ENCODE measurements at places on chromosomes 3 and 15.

- peaks cover 17% of the 10 kb centered on the region for H3K4me1 ChIP-seq
- H3K36me3 ChIP-seq: peaks cover 12% of the 10 kb centered on the region
- DNase-seq: no peak
- H3K27me3 ChIP-seq: no peaks in the 10 kb centered on the region
- no peak overlapping the region for H3K27ac ChIP-seq
Observed at GRCh38 chr3:43699864-43700263, 9.1 kb downstream of the ABHD5 start.

DNA sequence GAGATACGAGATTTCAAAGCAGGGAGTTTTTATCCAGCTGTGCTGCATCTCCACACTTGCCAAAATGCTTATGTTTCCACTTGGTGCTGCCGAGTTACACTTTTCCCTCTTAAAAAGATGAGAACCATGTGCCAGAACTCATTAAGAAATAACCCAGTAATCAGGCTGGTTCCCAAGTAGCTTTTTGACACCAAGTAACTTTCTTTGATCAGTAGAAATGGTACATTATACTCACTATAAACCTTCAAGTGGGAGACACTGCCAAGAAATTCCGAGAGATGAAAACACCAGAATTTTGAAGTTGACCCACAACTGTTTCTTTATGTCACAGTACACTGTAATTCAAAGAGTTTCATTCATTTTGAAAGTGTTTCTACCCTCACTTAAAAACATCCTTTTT is 164.6 kb upstream of the CCDC54 start:
- DNase-seq: no peak
- peaks cover 36% of the 10 kb centered on the region for H3K4me1 ChIP-seq
- H3K36me3 ChIP-seq: no peaks in the 10 kb centered on the region
- no peaks in the 10 kb centered on the region for H3K27me3 ChIP-seq
- no peak overlapping the region for H3K27ac ChIP-seq
- H3K4me3 ChIP-seq: no peak overlapping the region

DNA sequence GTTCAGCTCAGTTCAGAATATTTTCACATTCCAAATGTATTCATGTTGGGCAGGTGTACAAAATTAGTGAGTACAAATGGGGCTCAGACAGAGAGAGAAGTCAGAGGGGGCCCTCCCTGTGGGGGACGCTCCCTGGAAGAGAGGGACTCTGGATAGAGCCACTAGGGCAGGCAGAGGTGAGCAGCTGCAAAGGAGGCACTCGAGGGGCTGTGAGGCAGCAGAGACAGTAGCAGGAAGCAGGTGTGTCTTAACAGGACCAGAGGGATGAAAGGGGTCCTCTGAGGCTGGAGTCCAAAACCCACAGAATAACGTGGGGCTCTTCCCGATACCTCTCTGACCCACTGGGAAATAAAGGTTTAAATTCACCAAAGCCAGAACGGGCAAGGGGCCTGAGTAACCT is 127.1 kb downstream of the MEGF11 start:
- H3K36me3 ChIP-seq: no peaks in the 10 kb centered on the region
- H3K4me3 ChIP-seq: no peak overlapping the region
- H3K27me3 ChIP-seq: no peaks in the 10 kb centered on the region
- no peaks in the 10 kb centered on the region for H3K4me1 ChIP-seq
- H3K27ac ChIP-seq: no peak overlapping the region

DNA sequence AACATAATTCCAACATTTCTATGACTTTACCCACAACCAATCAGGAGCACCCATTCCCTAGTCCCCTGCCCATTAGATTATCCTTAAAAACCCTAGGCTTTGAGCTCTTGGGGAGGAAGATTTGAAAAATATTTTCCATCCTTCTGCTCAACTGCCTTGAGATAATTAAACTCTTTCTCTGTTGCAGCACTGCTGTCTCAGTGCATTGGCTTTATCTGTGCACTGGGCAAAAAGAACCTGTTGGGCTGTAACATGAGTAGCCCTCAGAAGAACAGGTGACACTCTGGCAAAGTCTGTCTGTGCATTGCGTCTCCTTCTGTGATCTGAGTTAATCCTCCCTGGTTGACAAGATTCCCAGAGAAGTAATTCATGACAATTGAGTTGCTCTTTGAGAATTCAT is 83.9 kb downstream of the ZMAT3 start:
- no peak overlapping the region for H3K27ac ChIP-seq
- H3K36me3 ChIP-seq: no peaks in the 10 kb centered on the region
- no peaks in the 10 kb centered on the region for H3K27me3 ChIP-seq

DNA sequence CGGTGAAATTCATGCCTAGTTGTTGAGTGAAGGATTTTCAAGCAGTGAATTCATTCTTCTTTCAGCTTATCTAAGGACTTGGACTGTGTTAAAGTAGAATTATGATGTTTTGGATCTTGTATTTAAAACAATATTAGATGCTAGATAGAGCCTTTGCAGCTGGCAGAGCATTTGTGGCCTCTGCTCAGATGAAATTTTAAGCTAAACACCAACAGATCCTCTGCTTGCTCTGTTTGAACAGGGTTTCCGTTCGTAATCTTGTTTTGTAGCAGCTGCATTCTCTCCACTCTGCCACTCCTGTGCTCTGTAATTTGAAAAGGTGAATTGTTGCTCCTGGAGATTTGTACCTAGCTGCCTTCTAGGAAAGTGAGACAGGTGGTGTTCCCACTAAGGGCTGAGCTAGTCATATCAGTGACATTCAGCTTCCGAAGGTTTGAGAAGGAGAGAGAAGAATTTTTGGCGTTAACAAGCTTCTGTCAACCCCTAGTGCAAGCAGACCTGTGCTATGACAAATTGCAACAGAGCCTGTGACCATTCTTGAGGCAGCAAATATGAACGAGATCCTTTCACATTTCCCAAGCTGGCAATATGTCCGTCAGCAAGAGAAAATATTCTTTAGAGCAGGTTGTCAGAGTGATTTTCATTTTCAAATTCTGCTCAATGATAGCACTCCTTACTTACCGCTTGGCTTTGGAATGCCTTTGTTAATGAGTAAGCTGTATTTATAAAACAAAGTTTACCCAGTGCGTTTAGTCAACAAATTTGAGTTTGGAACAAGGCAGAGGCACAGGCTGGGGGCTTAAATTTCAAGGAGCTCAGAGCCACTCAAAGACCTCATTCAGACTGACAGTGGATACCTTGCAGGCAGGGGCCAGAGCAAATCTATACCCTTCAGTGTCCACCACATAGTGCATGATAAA is 5.3 kb downstream of the CHST2 start:
- DNase-seq: no peak
- H3K27ac ChIP-seq: no peak overlapping the region
- H3K4me3 ChIP-seq: no peak overlapping the region

DNA sequence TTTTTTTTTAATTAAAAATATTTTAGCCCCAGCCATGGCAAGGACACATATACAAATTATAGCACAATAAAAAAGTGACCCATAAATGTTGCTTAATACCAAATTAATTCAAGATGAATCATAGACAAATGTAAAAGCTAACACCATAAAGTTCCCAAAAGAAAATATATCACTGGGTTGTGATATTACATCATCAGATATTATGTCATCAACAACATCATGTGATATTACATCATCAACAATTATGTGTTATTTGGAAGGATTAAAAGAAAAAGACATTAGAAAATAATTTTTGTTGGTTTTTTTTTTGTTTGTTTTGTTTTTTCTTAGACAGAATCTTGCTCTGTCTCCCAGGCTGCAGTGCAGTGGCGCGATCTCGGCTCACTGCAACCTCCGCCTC is 34.5 kb upstream of the ABHD10 start:
- no peak overlapping the region for H3K4me3 ChIP-seq
- no peak for DNase-seq
- no peak overlapping the region for H3K27ac ChIP-seq
- no peaks in the 10 kb centered on the region for H3K4me1 ChIP-seq
- no peaks in the 10 kb centered on the region for H3K36me3 ChIP-seq

DNA sequence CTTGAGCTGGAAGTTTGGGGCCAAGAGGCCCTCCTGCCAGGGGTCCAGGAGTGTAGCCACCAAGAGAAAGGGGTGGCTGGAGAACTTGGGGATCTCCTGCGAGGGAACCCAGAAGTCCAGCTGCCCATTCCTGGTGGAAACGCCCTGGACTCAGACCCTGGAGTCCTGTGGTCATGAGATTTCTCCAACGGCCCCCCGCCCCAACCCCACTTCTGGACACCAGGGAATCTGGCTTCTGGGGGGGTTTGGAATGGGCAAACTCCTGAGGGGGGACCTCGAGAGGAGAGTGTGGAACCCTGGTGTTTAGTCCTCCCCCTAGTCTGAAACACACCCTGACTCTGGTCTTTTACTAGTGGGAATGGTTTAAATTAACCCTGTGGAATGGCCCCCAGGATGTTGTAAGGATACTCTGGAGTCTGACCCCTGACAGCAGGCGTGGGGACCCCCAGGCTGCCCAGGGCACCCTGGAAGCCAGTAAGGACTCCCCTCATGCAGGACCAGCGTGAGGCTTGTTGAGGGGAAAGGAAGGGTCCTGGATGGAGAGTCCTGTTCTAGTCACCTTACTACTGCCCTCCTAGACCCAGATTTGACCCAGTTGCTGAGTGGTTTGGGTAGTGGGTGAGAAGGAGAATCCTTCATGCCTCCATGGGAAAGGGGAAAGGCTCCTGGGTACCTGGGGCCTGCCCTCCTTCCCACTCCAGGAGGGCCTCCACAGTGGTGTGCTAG is 540 bp downstream of the KLHDC8B start:
- peaks cover 8% of the 10 kb centered on the region for H3K36me3 ChIP-seq
- no peaks in the 10 kb centered on the region for H3K27me3 ChIP-seq
- H3K27ac ChIP-seq: peak overlapping the region; percentile 90
- H3K4me1 ChIP-seq: peaks cover 42% of the 10 kb centered on the region

DNA sequence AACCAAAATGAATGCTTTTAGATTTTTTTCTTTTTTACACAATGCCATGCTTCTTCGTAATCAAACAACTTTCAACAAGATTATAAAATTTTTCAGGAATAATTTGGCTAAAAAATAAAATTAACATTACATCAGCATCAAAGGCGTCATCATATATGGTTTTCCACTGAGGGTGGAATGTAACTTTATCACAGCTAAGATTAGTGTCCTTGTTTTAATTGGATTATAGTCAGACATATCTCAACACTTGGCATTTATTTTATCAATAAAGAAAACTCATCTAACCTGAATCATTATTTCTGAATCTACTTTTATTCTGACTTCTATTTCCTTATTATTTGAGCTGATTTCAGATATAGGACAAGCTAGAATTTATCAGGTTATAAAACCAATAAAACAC is 1.6 kb downstream of the NRG4 start:
- H3K4me1 ChIP-seq: peaks cover 4% of the 10 kb centered on the region
- H3K27me3 ChIP-seq: no peaks in the 10 kb centered on the region
- no peaks in the 10 kb centered on the region for H3K36me3 ChIP-seq
- DNase-seq: no peak
- H3K27ac ChIP-seq: no peak overlapping the region

- no peak overlapping the region for H3K4me3 ChIP-seq
- H3K4me1 ChIP-seq: no peaks in the 10 kb centered on the region
- no peaks in the 10 kb centered on the region for H3K27me3 ChIP-seq
- H3K36me3 ChIP-seq: no peaks in the 10 kb centered on the region
Observed at GRCh38 chr15:39074341-39074985, 506.4 kb upstream of the THBS1 start.

DNA sequence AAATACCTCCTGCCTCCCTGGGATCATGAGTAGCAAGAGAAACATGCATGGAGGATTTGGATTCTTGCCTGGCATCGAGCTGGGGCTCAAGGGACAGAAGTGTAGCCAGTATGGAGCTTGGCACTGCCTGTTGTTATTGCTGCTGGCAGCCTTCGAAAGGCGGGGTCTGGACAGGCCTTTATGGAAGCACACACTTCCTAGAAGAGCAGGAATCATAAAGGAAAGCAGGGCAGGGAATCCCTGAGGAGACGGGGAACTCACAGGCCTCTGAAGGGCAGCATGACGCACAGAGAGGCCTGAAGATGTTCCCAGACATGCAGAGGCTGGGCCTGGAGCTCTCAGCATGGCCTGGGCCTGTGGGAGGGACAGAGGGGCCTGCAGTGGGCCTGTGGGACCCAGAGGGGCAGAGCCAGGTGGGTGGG is 18.6 kb upstream of the SLC41A3 start:
- peak overlapping the region; percentile 12 for H3K27ac ChIP-seq
- DNase-seq: peak; percentile 95

- no peak overlapping the region for H3K4me3 ChIP-seq
- no peaks in the 10 kb centered on the region for H3K36me3 ChIP-seq
- no peaks in the 10 kb centered on the region for H3K27me3 ChIP-seq
- H3K4me1 ChIP-seq: no peaks in the 10 kb centered on the region
Observed at GRCh38 chr3:121974601-121975111, 47.4 kb downstream of the ILDR1 start.

DNA sequence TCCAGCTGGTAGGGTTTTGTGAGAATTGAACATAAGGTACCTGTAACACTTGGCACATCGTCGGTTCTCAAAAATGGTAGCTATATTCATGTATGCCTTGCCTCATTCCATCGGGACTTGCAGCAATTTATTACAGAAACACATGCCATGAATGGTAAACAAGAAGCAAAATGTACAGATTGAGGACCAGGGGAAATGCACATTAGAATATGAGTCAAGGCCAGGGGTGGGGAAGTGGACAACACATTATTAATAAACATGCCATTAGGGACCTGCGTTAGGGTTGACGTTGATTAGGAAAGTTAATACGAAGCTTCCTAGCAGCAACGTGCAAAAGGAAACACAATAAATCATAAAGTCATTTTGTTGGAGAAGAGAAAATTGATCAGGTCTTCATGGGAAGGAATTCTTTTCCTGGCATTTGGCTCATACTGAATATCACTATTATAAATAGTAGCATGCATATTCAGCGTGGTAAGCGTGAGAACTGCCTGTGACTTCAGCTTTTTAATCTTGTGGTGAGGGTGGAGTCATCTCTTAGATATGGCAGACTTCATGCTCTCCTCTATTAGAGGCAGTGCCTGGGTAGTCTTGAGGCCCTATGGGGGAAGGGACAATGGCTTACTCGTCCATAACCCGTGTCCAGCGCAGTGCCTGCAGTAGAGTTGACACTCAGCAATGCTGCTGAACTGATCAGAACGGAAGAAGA is 184.9 kb downstream of the SV2B start:
- DNase-seq: no peak
- no peak overlapping the region for H3K27ac ChIP-seq
- H3K4me3 ChIP-seq: no peak overlapping the region
- H3K27me3 ChIP-seq: no peaks in the 10 kb centered on the region

- no peaks in the 10 kb centered on the region for H3K4me1 ChIP-seq
- H3K27me3 ChIP-seq: no peaks in the 10 kb centered on the region
- H3K27ac ChIP-seq: no peak overlapping the region
- DNase-seq: no peak
- H3K4me3 ChIP-seq: no peak overlapping the region
Observed at GRCh38 chr3:12454816-12455121, 29.5 kb upstream of the TSEN2 start.

DNA sequence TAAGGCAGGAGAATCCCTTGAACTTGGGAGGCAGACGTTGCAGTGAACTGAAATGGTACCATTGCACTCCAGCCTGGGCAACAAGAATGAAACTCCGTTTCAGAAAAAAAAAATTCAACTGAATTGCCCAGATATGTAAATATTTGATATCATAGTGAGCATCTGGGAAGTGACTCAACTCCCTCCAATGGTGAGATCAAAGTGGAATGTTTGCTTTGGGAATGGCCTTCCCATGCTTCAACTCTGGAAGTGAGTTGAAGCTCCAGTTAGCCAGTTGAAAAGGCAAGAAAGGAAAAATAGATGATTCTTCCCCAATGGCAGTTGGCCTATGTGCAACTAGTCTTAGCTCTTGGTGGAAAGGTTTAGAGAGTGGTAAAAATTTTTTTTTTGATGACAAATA is 131.6 kb upstream of the CMC1 start:
- no peak overlapping the region for H3K4me3 ChIP-seq
- H3K4me1 ChIP-seq: no peaks in the 10 kb centered on the region
- DNase-seq: no peak
- no peaks in the 10 kb centered on the region for H3K27me3 ChIP-seq

Data from vagina (tissue), 2 donors.